Lung (tissue), 17 donors: ENCODE measurements at places on chromosomes 4 and X. TPM values are rescaled to one million over a fixed set of nuclear protein-coding genes. Genes with fewer than 3 reads are reported as not detected.

Gene NAP1L2
- total RNA-seq, result 3.3 TPM

Gene SEPTIN11
- total RNA-seq, result 126 TPM

Gene GAGE12F
- not detected for total RNA-seq

Gene PDHA1
- total RNA-seq, result 125 TPM

Gene LDB2
- 58.1 TPM for total RNA-seq

Gene CENPVL2
- not detected for total RNA-seq

Gene CHRDL1
- total RNA-seq, result 9.6 TPM

Gene MSANTD1
- 1.1 TPM for total RNA-seq

Gene LANCL3
- 2.0 TPM for total RNA-seq

Gene SLITRK4
- total RNA-seq, result 0.71 TPM

Gene CNKSR2
- total RNA-seq, result 41.4 TPM

Gene PAGE5
- total RNA-seq, result not detected

Gene TKTL2
- total RNA-seq, result not detected

Gene KLHL4
- 4.7 TPM for total RNA-seq

Gene PPP2R2C
- 0.03 TPM for total RNA-seq

Gene STATH
- not detected for total RNA-seq

Gene RS1
- total RNA-seq, result 0.40 TPM

Gene ODAM
- total RNA-seq, result 8.8 TPM

Gene IGFBP7
- 212 TPM for total RNA-seq

Gene SSX2
- total RNA-seq, result not detected

Gene PHOX2B
- total RNA-seq, result not detected
